Hair follicle dermal papilla cell (primary cell): ENCODE measurements at places on chromosomes 13 and 19. TPM values are rescaled to one million over a fixed set of nuclear protein-coding genes. Genes with fewer than 3 reads are reported as not detected.

The ALDH16A1 gene
- 36.0 and 39.0 TPM in 2 replicates for total RNA-seq

The BRSK1 gene
- 4.9 and 5.1 TPM in 2 replicates for total RNA-seq

The LSR gene
- total RNA-seq: 0.36 and 0.49 TPM in 2 replicates

The EBI3 gene
- not detected in 2 replicates for total RNA-seq

The IL11 gene
- total RNA-seq: 1.8 and 3.9 TPM in 2 replicates

The OR7A10 gene
- not detected in 2 replicates for total RNA-seq

The MEDAG gene
- 1.8 and 4.5 TPM in 2 replicates for total RNA-seq

The EDDM13 gene
- total RNA-seq: not detected in 2 replicates
